ENCODE measurements at places on chromosomes 6 and 20.

GRCh38 chr6:137894779-137895385, 27.8 kb downstream of the TNFAIP3 start:
- DNase-seq: no peak

DNA sequence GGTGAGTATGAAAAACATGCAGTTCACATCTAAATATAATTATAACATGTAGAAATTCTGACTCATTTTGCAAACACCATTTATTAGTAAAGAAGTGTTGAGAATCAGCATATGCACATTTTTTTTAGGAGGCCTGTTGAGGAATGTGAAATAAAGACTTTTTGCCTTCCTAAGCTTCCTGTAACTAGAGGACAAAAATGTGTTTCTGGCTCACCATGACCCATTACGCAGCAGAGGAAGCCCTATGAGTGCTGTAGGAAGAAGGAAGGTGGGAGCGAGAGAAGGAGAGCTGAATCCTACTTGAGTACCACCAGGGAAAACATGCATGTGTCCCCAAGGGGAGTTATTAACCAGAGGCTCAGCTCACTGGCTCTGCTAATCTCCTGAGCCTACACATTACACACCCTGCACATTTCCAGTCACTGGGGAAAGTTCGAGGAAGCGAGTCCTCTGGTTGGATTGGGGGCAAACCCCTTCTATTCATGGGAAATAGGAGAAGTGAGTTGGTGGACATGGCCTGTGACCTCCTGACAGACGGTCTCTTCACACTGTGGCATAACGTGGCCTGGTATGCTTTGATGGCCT, 540.5 kb upstream of the JAG1 start:
- DNase-seq: no peak

DNA sequence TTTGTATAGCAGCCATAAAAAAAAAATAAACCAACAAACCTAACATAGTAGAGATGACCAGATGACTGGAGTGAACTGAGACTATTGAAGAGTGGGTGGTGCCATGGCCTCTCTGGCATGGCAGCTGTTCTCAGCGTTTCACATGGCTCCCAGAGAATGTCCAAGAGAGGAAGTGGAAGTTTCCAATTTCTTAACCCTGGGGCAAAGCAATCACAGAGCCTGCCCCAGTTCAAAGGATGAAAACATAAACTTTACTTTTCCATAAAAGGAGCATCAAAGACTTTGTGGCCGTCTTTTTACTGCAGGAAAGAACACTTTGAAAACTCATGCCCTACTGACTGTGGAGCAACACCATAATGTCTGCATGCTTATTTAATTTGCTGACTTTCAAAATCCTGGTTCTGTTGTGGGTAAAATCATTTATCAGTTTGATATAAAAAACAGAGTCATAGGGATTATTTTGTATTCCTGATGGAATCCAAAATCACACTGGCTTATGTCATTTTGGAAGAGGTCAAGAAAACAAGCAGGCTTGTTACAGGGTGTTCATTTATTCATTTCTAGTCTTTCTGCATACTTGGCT, 165.4 kb downstream of the SLC35B3 start:
- DNase-seq: no peak

DNA sequence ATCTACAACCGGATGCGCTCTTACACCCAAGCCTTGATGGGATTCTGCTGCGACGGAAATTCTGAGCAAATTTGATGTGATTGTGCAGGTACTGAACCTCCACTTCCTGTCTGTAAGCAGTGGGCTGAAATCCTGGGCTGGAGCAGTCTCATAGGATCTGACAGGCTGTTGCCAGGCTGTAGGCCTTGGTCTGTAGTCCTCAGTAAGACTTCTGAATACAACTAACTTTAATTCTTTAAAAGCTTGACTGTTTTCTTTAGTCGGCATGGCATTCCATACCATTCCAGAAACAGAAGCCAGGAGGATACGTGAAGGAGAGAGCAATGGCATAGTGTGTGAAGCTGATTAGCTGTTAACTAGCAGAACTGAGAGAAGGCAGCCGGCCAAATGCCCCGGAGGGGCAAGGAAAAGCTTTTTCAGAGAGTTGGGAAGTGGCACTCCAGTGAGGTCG, 68.3 kb downstream of the ADTRP start:
- no peak for DNase-seq

DNA sequence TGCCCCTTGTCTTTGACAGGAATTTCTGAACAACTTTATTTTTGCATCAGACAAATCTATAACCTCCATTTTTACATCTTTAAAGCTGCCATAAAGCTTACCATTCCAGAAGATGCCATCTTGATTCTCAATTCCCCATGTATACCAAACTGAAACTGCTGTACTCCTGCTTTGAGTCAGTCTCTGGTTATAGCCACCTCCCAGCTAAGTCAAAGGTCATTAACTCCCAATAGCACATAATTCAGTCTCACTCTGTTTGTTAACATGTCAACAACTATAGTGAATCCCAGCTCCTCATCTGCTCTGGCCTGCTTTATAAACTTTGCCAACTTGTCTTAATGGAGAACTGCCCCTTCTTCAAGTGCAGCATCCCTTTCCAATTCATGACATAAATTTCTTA, 343.6 kb downstream of the FRK start:
- DNase-seq: no peak

- no peak for DNase-seq
Measured at GRCh38 chr6:18263418-18264218, 712 bp downstream of the DEK start.

GRCh38 chr6:113625850-113626249, 231.3 kb upstream of the MARCKS start:
- DNase-seq: no peak

DNA sequence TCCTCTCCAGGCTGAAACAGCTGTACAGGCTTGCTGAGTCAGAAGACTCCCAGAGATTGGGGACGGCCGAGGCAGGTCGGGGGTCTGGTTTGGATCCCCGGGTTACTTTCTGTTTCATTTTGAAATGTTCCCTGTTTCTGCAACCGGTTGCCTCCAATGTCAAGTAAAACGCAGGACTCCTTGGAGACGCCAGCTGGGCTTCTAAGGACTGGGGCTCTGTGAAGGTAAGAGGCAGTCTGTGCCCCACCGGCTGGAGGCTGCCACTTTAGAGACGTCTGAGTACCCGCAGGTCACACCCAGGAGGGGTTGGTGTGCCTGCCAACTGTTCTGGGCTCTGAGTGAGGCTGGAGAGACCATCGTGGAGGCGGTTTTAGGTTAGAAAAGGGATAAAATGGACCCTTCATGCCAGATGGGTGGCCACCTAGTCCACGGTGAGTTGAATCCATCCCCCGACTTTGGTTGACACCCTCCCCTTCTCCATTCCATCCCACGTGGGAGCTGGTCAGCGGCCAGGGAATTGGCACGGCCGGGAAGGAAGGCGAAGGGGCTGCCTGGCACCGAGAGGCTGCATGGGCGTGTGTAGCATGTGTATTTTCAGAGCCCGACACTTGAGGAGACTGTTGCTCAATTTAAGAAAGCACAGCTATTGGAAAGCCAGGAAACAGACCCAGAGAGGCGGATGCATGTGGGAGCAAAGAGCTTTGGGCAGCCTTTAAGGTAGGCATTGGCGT, 240.9 kb downstream of the PHACTR1 start:
- DNase-seq: no peak
